CD4-positive, alpha-beta T cell treated with Interleukin-1 beta for 1 hour (primary cell): ENCODE measurements at places on chromosomes 3 and 15.
A peak's percentile ranks its signal among the peaks of the same experiment; 100 is the strongest.

DNA sequence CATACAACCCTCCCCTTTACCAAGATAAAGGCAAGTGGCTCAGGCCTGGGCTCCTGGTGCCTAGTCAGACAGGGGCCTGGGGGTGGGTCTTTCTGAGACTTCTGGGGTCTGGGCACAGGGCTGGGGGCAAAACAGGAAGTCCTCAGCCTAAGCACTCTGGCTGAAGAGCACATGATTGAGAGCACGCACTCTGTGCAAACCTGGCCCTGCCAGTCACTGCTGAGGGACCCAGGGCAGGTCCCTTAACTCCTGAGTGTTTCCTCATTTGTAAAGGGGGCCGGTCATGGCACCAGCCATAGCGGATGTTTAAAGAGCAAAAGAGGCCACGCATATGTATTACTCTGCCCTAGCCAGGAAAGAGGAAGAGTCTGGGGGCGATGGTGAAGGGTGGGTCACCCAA lies 16.0 kb downstream of the TKT start:
- DNase-seq = no peak

GRCh38 chr3:4855676-4856075 lies 123.6 kb upstream of the BHLHE40 start:
- DNase-seq = no peak

GRCh38 chr3:188807006-188807405 lies 364.8 kb upstream of the TPRG1 start:
- DNase-seq = no peak

DNA sequence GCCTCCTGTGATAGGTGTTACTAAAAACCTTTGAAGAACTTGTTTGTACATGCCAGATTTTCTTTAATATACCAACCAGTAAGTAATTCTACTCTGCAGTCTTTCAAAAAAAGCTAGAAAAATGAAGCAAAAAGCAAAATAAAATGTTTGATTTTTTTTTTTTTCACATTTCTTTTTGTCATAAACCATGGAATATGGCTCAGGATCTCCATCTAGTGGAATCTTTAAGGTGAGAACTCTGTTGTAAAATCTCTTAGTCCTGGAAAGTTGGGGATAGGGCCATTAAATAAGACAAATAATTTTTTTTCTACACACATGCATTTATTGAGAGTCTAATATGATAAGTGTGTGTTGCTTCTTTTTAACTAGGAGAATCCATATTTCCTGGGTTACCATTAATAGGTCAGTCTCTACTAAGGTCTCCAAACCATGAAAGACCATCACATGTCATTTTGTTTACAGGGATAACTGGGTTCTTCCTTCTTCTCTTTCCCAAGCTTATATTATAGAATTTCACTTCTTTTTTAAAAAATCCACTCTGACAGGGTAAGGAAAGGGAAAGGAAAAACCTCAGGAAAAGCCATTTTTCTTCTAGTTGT lies 84.6 kb downstream of the SLC9A9 start:
- DNase-seq = no peak

GRCh38 chr3:148455098-148455497 lies 242.6 kb upstream of the AGTR1 start:
- no peak for DNase-seq

DNA sequence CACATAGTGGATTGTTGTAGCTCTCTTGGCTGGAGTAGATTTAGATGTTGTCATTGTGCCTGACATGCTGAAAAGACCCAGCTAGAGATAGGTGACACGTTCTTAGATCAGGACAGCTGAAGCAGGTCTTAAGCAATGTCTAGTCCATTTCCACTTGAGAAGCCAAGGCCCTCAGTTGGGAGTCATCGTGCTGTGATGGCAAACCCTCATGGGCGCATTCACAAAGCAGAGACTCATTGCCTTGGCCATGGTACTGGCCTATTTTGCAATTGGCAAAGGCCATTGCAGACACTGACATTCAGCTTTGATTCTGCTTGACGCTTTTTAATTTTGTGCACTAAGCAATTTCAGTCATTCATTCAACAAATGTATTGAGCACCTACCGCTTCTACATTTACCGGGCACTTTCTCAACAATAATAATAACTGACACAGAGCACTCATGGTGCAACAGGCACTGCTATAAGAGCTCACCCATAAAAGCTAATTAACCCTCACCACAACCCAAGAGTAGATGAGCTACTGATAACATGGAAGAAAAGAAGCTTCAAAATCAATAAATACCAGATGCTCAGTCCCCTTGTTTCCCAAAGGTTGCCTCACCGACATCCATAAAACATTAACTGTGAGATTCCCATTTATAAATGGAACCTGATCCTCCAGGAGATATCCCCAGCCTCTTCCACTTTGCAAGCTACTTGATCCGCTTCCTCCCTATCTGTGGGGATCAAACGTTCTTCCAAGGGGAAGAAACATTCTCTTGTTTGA lies 200.1 kb downstream of the TLE3 start:
- DNase-seq = no peak

DNA sequence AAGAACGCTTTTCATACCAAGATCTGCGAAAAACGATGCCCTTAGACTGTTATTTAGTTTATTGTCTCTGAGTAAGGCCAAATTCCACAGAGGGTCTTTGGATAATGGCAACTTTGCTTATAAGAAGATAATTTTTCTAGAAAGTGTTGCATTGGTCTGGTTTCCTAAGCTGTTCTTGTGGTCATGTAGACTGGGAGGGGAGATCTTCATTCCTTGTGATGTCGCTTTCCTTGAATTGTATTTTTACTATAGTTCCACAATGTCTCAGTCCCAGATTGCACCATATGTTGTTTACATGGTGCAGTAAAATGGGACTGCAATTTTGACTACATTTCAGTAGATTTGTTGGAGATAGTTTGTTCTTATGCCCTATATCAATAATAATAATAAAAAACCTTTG lies 28.8 kb upstream of the ST3GAL6 start:
- no peak for DNase-seq

- peak; percentile 17 for DNase-seq
These were observed 126.7 kb downstream of the MYLK start for GRCh38 chr3:123757281-123757940.

DNA sequence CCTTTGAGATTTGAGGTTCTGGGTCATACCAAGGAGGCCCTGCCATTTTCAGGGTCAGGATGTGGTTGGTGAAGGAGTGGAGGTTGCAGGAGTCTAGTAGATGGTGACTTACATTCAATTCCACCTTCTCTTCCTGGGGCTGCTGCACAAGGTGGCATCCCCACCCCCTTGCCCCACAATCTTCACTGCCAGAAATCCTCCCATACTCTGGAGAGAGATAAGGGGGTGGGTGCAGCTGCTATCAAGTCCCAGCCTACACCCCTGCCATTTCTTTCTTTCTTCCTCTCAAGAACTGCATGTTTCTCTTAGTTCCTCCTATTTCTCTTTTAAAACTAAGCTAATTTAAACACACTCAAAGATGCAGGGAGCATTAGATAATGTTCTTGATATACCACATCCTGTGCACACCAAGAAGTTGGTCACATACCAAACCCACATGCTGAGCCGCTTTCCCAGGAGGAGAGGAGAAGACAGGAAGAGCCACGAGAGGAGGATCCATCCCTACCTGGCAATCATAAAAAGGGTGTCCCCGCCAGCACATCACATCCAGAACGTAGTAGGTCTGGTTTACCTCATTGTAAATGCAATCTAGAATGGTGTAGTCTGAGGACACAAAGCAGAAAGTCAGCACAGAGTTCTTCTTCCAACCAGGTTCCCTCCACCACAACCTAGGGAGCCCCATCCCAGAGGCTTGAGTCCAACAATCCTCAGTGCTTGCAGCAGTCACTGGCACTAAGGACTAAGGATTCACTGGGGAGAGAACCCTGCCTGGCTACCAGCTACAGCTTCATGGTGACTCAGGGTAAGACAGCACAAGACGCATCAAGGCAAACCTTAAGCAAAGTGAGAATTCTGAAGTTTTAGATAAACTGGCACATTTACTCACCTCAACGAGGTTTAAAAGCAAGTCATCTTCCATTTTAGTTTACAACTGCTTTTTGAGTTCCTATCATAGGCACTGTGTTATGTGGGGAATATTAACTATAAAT lies 18.5 kb downstream of the SNUPN start:
- DNase-seq = peak; percentile 36

GRCh38 chr3:121870717-121871116 lies 23.5 kb upstream of the SLC15A2 start:
- no peak for DNase-seq

DNA sequence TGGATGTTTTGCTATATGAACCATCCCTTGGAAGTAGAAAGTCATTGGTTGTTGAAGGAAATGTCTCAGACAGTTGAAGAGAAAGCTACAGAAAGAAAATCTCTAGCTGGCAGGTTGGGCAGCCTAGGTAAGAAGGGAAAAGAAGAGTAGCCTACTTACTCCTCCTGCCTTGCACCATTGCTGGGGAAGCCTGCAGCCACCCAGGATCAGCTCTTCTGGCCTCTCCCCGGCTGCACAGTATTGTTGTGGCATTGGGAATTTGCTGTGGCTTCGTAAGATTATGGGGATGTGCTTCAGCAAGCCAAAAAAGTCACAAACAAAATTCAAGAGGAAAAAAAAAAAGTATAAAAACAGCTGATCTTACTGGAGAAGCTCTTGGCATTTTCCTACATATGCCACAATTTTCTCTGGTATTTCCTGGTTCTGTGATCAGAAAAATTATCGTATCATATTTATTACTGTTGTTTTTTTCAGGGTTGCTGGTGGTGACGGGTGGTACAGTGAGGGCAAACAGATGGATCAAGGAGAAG lies 154.2 kb downstream of the TIGIT start:
- no peak for DNase-seq

GRCh38 chr3:55341502-55342031 lies 145.5 kb downstream of the WNT5A start:
- DNase-seq = no peak

- DNase-seq = peak; percentile 15
These were observed 2.1 kb upstream of the RHO start for GRCh38 chr3:129526121-129526900.

GRCh38 chr3:44442596-44443309 lies 34.7 kb downstream of the ZNF445 start:
- no peak for DNase-seq

- no peak for DNase-seq
These were observed 24.3 kb upstream of the GPR171 start for GRCh38 chr3:151227266-151227806.

GRCh38 chr3:151501171-151501922 lies 40.5 kb upstream of the IGSF10 start:
- no peak for DNase-seq

- no peak for DNase-seq
These were observed 56.0 kb downstream of the KAT2B start for GRCh38 chr3:20096135-20096685.

GRCh38 chr3:101673953-101674352 lies 3.0 kb downstream of the ZBTB11 start:
- no peak for DNase-seq

GRCh38 chr15:91873138-91873536 lies 19.6 kb downstream of the SLCO3A1 start:
- no peak for DNase-seq

DNA sequence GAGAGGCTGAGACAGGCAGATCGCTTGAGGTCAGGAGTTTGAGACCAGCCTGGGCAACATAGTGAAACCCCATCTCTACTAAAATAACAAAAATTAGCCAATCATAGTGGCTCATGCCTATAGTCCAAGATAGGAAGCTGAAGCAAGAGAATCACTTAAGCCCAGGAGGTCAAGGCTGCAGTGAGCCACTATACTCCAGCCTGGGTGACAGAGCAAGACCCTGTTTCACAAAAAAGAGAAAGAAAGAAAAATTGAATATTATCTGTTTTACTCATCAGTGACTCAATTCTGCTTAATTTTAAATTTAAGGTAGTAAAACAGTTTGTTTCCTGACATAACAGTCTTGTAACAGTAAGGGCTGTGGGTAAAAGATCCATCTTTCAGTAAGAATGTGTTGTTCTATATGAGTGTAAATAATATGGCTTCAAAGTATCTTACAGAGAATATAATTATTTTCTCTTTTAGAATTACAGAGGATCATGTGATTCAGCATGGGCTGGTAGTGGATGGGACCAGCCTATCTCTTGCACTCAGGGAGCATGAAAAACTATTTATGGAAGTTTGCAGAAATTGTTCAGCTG lies 85.8 kb downstream of the ATP11B start:
- DNase-seq = no peak
